ENCODE measurements at places on chromosomes 6 and 20.

- peak; percentile 26 for DNase-seq
Observed at GRCh38 chr6:144899161-144899560, 614.0 kb downstream of the UTRN start.

- peak; percentile 69 for DNase-seq
Observed at GRCh38 chr6:34059136-34059731, 86.7 kb downstream of the GRM4 start.

- DNase-seq, result no peak
Observed at GRCh38 chr6:2147766-2148448, 97.5 kb downstream of the GMDS start.

- DNase-seq, result no peak
Observed at GRCh38 chr6:105373481-105373880, 29.4 kb downstream of the PREP start.

GRCh38 chr6:91155129-91155785 lies 568.4 kb upstream of the MAP3K7 start:
- no peak for DNase-seq

DNA sequence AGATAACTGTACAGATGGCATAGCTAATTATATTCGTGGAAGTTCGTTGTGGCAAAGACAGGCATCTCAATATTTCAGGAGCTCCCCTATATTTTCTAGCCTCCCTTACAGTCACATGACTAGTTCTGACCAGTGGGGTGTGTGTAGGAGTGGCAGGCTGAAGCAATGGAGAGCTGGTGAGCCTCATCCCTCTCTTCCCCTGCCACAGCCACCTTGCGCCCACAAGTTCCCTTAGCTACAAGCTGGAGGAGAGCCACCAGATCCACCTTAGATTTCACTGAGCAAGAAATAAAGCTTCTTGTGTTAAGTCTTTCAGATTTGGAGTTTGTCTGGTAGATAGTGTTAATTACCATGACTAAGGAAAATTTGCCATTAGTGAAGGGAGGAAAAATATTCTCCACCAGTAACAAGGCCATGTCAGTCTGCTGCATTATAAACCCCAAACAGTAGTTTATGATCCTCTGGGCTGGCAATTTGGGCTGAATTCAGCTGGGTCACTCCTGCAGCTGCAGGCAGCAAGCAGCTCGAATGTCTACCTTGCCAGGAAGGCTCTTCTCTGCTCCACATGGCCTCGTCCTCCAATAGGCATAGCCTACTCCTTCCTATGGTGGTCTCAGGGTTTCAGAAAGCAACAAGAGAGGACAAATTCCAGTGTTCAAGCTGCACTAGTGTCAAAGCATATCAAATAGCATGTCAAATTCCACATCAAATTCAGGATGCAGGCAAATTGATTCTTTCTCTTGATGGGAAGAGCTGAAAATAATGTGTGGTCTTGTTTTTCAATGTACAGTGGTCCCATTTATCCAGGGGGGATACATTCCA lies 7.4 kb upstream of the RBCK1 start:
- no peak for DNase-seq

DNA sequence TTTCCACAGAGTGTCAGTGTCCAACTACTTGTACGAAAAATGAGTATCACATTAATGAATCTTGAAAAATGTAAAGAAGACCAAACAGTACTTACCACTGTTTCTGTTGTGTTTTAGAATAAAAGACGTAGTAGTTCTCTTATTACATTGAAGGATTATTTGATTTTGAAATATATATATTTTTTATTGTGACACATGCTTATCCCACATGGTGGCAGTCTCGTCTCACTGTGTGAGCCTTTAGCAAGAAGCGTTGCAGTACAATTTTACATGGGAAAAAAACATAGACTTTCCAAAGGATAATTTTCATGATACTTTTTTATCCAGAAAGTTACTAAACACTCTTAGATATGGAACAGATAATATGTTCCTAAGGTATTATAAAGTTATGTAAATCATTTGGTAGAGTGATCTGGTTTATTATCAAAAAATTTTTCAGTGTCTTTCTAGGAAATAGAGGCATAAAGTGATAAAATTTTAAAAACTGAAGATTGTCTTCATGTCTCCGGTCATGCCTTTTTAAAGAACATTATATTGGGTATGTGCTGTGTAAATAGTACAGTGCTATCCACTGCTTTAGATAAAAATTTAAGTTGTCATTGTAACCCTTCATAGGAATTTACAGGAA lies 117.5 kb upstream of the SAMD5 start:
- peak; percentile 15 for DNase-seq

- no peak for DNase-seq
Observed at GRCh38 chr6:111870742-111871064, 2.5 kb downstream of the FYN start.
